Activated naive CD4-positive, alpha-beta T cell (primary cell): ENCODE measurements at places on chromosomes 7 and 10.

DNA sequence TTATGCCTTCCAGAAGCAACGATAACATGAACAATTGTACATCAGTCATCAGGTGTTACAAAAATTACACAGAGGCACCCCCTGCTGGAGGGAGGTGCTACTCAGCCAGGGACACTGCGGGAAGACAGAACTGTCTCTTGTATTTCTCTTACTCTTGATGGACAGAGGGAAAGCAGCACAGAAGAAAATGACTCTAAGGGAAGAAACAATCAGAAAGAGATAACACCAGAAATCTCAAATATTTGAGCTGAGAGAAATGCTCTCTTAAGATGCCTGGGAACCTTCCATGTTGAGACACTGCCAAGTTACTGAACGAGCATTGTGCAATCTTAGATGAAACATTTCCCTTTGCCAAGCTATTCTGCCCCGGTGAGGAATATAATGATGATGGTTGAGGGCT lies 227.6 kb upstream of the NPSR1 start:
- DNase-seq: no peak

DNA sequence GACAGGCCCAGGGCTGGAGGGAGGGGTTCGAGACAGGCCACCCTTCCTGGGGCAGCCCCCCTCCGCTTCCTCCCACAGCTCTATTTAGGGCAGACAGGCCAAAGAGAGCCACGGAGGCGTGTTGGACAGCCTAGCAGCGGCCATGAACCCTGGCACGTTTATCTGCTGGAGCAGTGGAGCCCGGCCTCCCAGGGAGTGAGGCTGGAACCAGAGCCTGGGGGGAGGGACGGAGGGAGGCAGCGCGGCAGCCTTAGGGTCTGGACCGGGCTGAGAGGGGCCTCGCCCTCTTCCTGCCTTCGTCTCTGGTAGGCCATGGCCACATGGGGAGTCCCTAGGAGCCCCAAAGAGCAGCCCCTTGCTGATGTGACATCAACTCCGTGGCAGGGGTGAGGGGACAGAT lies 17.1 kb downstream of the UNCX start:
- no peak for DNase-seq

GRCh38 chr7:108094933-108095710 lies 35.0 kb downstream of the LAMB4 start:
- DNase-seq: no peak

- DNase-seq: no peak
Observed at GRCh38 chr7:39248041-39248691, 270.5 kb downstream of the POU6F2 start.

GRCh38 chr7:117402109-117402508 lies 25.2 kb downstream of the ASZ1 start:
- no peak for DNase-seq

DNA sequence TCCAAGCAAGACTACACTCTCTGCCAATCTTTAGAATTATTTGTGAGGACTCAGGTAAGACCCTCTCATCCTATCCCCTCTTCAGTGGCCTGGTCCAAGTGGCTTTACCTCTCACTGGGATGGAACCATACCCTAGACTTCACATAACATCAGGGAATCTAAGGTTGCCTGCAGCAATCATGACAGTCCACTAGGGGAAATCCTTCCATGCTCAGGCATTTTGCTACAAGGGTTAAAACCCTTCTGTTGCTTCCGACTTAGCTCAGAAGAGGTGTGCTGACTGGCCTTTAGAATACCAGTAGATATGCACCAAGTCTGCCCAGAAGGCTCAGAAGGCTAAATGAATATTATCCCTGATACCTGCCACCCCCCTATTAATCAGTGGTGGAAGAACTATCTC lies 24.9 kb upstream of the NPS start:
- DNase-seq: no peak

- DNase-seq: no peak
Observed at GRCh38 chr7:25636168-25636567, 407.9 kb upstream of the NPVF start.

DNA sequence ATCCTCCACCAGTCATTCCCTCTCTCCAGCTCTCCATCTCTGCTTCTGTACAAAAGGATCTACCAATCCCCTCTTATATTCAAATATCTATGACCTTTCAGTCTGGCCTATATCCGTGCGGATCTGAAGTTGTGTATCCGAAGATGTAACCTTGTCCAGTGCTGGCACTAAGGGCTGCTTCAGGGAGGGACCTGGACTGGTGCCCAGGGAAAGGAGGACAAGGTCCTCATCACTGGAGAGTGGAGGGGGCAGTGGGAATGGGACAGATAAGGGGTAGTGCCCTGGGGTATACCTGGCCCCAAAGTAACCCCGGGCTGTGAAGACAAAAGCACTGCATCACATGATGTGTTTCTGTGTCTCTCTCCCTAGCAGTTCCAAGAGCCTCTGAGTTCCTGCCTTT lies 1.8 kb downstream of the TMEM225B start:
- no peak for DNase-seq

DNA sequence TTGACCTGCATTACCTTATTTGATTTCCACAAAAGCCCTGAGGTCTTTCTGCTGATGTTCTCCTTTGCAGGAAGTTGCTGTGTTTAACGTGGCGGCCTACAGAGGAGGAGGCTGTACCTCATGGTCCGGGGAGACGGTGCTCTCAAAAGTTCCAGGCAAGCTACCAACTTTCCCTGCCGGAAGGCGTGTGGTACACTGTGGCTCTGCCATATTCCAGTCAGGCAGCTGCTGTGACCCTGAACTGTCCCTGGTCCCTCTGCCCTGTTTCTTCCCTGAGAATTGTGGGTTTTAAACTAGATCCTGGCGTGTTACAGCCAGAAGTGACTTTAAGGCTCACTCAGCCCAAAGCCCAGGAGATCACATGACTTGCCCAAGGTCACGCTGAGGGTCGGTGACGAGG lies 139.2 kb downstream of the TEX36 start:
- no peak for DNase-seq

GRCh38 chr7:71497256-71497946 lies 365.5 kb downstream of the GALNT17 start:
- no peak for DNase-seq

- DNase-seq: no peak
Observed at GRCh38 chr10:44619521-44619920, 234.6 kb upstream of the CXCL12 start.

- no peak for DNase-seq
Observed at GRCh38 chr7:65809259-65809981, 63.5 kb upstream of the VKORC1L1 start.

GRCh38 chr10:44704616-44705015 lies 206.5 kb upstream of the TMEM72 start:
- no peak for DNase-seq

GRCh38 chr10:72277996-72278667 lies 4.4 kb downstream of the DDIT4 start:
- DNase-seq: no peak

- DNase-seq: no peak
Observed at GRCh38 chr10:52599551-52600200, 172.9 kb downstream of the MBL2 start.

- no peak for DNase-seq
Observed at GRCh38 chr10:6207658-6208057, 4.9 kb downstream of the PFKFB3 start.

- no peak for DNase-seq
Observed at GRCh38 chr10:44908066-44908749, 2.9 kb upstream of the TMEM72 start.

GRCh38 chr7:48244864-48245271 lies 73.6 kb downstream of the ABCA13 start:
- no peak for DNase-seq

GRCh38 chr10:113084031-113084430 lies 134.0 kb downstream of the TCF7L2 start:
- no peak for DNase-seq

GRCh38 chr7:1552200-1552599 lies 3.8 kb downstream of the TMEM184A start:
- DNase-seq: no peak

- DNase-seq: no peak
Observed at GRCh38 chr7:3310884-3311283, 9.8 kb downstream of the SDK1 start.

DNA sequence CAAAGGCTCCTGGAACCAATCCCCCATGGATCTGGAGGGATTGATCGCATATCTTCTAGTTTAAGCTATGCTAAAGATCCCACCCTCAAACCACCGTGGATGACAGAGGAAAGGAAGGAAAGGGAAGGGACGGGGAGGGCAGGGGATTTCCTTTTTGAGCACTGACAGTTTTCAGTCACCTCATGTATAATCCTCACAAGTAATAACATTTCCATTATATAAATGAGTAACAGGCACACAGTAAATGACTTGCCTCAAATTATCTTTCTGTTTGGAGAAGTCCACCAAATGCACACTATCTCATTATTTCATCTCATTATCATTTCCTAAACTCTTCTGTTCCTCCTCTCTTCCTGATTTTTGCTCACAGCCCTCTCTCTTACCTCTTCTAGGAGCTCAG lies 127.1 kb upstream of the AOAH start:
- DNase-seq: no peak

DNA sequence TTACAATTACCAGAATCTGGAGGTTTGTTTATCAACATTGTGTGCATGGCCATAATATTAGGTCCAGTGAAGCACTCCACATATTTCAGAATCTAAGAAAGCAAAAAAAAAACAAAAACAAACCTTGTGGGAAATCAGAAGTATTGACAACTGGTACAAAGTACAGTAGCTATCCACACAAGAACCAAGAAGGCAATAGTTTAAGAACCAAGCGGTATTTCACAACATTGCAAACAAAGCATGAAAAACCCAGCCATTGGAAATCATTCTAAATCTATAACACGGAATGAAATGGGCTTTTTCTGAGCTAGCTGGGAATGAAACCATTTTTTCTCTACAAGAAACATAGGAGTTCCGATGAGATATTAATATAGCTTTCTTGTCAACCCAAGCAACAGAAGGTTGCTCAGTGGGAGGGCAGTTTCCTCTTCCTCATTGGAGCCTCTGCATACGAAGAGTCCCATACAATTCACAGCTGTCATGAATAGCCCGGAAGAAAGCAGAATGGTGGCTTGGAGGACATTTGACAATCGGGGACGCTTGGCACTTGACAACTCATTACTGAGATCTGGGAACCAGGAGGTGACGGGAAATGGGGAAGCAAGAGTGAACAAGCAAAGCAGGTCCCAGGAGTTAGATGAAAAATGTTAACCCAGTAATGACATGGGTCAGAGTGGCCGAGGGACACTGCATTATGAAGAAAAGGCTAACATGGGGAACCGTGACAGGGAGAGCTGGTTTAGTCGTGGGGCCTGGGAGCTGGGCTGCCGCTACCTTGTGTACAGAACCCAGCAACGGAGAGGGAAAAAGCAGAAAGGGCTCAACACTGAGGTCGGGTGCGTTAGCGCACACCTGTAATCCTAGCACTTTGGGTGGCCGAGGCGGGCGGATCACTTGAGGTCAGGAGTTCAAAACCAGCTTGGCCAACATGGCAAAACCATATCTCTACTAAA lies 7.8 kb downstream of the PHYH start:
- DNase-seq: no peak

DNA sequence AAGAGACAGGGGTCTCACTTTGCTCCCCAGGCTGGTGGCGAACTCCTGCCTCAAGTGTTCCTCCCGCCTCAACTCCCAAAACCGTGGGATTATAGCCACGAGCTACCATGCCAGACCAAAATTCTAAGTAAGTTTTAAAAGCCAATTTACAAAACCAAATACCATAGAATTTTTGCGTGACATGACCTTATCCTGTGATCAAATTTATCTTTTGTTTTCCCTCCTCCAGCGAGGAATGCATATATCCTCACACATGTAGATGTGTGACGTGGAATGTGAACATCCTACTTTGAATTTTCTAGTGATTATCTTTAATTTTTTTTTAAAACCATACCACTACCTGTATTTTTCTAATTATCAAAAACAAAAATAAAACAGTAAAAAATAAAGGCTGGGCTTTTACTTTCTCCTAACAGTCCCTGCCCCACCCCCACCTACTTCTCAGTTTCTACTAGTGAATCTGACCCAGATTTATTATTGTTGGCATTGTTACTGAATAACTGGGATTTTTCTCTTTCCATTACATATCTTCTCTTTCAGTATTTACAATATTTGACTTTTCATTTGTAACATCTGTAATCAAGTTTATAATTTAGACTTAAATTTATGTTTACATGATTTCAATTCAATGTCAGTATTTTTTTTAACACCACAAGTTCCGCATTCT lies 26.0 kb downstream of the CYTH3 start:
- no peak for DNase-seq

- DNase-seq: no peak
Observed at GRCh38 chr7:66182920-66183319, 22.2 kb upstream of the TPST1 start.

- DNase-seq: no peak
Observed at GRCh38 chr10:45463244-45464116, 89.5 kb downstream of the ALOX5 start.

GRCh38 chr7:121123032-121123431 lies 134.5 kb downstream of the CPED1 start:
- DNase-seq: no peak

DNA sequence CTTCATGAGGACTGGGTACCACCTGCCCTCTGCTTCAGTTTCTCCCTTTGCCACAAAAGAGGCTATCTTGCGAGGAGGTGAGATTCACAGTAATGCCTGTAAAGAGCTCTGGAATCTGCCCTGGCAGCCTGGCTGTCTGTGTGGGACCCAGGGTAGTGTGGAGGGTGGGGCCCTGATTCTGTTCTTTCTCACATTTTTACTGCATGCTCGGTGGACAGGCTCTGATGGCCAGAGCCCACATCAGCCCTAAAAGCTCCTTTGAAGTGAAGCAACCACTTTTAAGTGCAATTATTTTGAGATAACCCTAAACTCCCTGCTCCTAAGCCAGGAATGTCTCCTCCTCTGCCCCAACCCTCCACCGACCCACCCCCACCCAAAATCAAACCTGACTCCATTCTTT lies 92.1 kb upstream of the PODXL start:
- DNase-seq: no peak

GRCh38 chr10:34722404-34722803 lies 92.7 kb downstream of the PARD3 start:
- DNase-seq: no peak

DNA sequence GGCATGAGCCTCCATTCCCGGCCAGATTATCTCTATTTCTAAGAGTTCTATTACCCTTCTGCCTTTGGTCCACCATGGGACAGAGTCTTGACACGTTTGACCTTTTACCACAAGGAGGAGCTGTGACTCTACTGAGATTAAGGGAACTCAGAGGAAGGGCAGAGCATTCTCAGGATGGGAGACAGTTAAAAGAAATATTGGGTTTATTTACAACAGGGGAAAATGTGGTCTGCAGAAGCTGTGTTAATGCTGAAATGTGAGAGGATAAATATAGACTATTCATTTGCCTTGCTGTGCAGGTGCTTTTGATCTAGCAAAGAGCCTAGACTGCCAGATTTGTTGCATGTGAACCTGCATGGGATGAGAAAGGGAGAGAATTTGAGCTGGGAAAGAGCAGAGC lies 45.8 kb upstream of the PRSS58 start:
- no peak for DNase-seq

GRCh38 chr7:23295401-23295697 lies 3.8 kb upstream of the MALSU1 start:
- no peak for DNase-seq

- no peak for DNase-seq
Observed at GRCh38 chr10:18401416-18402195, 249.8 kb downstream of the NSUN6 start.
